ENCODE measurements at places on chromosomes 2 and 18.
A peak's percentile ranks its signal among the peaks of the same experiment; 100 is the strongest.

DNA sequence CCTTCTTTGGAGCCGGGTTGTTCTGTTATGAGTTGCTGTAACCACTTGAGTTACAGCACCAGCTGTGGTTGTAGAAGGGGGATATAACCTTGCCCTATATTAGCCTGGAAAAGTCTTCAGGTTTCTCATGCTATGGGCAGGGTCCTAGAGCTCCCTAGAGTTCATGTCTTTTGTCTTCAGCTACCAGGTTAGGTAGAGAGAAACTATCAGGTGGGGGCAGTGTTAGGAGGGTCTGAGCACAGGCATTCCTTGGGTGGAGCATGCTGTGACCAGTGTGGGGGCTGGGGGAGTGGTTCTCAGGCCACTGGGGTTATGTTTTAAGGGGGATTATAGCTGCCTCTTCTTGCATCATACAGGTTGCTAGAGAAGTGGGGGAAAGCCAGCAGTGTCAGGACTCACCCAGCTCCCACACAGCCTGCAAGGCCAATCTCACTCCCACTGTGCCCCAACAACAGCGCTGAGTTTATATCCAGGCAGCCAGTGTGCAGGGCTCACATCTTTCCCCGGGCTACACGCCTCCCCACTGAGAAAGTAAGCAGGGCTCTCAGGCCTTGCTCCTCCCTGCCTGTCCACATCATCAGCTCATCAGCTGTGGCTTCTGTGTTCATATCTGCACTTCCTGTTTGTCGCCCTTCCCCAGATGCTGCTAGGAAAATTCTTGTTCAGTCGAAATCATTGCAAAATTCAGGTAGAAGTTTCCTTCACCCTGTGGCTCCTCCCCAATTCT lies 133.8 kb upstream of the NRXN1 start:
- DNase-seq, result no peak

DNA sequence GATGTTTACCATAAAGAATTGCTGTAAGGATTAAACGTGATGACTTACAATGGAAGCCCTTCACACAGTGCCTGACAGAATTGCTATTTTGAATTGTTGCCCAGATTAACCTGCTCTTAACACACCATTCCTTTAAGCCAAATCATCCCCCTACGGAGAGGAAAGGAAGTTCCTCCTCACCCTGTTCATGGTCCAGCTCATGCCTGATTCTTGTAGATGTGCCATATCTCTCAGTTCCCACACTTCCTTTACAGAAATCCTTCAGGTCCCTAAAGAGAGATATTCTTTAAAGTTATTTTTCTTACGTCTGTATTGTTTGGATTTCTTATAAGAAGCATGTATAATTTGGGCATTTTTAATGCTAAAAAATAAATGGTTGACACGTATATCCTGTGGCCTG lies 127.5 kb upstream of the DAPL1 start:
- DNase-seq, result no peak

GRCh38 chr2:209933499-209934483 lies 68.6 kb upstream of the RPE start:
- DNase-seq, result peak; percentile 97

DNA sequence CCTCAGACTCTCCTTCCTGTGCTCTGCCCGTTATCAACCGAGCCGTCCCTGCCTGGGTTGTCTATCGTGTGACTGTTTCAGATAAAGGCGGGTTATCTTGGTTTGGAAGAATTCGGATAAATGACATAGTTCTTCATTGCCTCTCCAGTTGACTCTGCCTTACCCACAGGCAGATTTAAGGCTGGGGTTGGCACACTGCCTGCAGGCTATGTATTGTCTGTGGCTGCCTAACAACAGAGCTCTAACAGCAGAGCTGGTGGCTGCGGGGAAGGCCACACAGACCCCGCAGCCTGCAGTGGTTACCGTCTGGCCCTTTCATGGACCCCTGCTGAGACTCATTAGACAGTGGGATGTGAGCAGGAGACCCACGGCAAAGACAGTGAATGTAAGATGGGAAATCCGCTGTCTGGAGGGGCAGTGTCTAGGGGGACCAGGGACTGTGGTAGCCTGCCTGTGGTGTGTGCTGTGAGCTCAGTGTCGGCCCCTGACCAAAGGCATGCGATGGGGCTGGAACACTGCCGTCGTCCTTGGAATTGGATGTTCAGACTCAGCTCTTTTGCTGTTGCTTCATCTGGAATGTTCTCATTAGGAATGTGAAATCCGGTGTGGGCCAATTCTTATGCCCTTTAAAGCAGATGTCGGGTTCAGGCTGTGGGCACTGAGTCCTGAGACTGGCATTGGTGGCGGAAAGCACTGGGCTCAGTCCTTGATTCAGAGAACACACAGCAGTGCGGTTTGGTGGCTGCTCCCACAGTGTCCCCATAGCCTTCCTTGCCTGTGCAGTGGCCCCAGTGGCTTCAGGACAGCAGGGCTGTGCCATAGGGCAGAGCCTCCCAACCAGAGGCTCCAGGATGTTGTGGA lies 44.5 kb downstream of the SH3RF3 start:
- DNase-seq, result no peak

GRCh38 chr18:54607213-54608027 lies 16.4 kb downstream of the DYNAP start:
- DNase-seq, result no peak

DNA sequence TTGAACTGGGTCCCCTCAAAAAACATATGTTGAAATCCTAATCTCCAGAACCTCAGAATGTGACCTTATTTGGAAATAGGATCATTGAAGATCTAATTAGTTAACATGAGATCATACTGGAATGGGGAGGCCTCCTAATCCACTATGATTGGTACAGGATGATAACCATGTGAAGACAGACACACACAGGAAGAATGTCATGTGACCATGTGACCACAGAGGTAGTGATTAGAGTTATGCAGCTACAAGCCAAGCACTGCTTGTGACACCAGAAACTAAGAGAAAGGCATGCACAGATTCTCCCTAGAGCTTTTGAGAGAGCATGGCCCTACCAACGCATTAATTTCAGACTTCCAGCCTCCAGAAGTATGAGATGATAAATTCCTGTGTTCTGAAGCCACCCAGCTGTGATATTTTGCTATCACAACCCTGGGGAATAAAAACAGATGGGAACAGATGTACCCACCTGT lies 47.0 kb upstream of the TGIF1 start:
- no peak for DNase-seq

- DNase-seq, result no peak
These were observed 188.4 kb upstream of the GYPC start for GRCh38 chr2:126467367-126468054.

DNA sequence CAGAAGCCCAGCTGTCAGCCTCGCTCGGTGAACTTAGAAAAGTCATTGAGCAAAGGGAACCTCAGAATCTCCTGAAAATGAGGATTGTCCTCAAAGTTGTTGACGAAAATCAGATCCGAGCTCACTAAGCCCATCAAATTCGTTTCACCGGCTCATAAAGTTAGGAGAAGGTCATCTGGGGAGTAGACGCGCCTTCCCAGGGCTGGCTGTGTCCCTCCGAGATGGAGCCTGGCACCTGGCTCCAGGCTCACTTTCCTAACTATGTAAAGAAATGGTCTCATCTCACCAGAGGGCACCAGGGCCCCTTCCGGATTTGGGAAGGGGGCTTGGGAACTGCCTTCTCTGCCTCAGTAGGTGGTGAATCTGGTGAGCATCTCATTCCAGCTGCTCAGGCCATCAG lies 145.5 kb downstream of the PXDN start:
- DNase-seq, result no peak

DNA sequence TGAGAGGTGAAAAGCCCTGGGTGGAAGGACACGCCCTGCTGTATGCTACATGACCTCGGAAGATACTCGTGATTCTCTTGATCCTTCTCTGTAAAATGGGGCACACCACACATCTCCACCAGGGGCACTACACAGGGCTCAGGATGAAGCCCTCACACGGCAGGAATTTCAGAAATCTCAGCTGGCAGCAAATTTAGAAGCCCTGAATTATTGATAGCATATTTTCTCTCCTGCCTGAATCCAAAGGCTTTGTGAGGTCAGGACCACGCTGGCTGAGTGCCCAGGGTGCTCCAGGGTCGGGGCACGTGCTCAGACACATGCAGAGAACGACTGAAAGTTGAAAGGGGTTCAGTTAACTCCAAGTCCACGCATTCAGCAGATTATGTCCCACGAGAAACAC lies 42.1 kb upstream of the GALR1 start:
- peak; percentile 76 for DNase-seq

- DNase-seq, result peak; percentile 92
These were observed 4.1 kb upstream of the ZNF397 start for GRCh38 chr18:35236571-35237363.

DNA sequence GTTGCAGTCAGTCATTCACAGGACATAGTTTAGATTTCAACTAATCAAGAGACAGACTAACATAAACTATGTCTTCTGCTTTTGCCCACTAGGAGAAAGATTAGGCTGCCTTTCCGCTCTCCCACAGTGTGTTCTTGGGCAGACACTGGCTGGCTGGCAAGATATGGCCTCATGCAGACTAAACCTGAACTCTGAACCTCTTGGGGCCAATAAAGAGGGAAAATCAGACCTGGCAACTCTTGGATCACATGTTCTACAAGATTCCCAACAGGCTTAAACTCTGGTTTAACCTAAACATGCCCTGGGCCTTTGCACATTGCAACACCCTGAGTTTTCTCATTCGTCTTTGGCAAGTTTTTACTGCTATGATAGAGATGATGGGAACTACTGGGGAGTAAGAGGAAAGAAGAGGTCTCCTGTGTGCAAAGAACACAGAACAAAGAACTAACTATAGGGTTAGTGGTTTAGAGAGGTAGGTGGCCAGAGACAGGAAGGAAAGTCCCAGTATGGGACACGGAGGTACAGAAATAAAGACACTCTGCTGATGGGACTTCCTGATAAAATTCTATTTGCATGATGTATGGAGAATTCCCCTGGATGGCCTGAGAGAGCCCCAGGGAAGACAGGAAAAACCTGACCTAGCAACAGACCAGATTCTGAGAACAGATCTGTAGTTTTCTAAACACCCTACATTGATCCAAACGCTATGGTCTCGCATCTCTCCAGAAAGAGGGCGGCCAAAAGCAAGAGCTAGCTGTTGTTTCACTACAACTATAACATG lies 2.0 kb upstream of the ATRAID start:
- no peak for DNase-seq

DNA sequence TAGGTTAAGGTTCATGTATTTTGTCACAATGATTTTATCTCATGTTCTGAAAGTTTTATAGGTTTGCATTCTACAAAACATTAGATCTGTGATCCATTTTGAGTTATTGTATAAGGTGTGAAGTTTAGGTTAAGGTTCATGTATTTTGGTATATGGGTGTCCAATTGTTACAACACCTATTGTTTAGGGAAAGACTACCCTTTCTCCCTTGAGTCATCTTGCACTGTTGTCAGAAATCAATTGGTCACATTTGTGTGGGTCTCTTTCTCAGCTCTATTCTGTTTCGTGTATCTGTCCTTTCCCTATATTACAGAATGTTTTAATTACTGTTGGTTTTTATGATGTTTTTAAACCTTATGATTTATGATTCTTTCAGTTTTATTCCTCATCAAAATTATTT lies 192.3 kb downstream of the MCFD2 start:
- DNase-seq, result no peak

DNA sequence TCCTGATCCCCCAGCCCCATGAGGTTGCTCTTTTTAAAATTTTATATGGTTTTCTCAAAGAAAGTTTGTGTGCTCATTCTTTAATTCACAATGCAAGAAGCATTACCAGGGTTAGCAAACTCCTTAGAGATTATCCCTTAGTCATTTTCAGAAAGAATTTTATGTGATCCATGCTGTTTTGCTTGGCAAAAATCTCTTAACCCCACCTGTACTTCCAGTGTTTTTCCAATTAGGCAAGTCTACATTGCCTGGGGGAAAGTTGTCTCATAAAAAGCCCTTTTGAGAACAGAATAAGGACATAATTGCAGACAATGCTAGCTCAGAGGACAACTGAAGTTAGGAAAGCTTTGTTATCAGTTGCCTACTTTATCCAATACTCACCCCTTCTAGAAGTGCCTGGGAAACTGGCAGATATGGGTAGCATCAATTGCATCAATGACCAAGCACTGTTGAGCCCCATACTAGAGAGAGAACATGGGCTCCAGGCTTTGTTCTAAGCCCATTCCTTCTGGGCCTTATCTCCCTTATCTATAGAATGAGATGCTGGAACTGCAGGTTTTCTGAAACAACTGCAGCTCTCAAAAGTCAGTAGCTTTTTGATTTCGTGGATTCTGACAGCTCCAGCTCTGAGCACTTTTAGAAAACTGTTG lies 265.9 kb upstream of the SPHKAP start:
- DNase-seq, result no peak

DNA sequence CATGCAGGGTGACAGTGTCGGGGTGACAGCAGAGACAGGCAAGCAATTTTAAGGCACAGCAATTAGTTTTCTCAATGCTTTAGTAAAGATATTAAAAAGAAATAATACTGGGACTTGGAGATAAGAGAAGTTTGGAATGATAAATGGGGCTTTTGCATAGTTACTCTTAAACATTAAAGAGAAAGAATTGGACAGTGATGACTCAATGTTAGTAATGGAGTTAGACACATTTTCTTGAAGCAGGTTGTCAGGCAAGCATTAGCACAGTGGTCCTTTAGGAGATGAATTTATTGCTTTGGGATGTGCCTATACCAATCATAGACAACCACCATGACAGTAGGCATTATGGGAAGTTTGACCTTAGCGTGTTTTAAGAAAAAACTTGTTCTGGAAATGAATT lies 228.3 kb upstream of the RAB12 start:
- no peak for DNase-seq
